ENCODE measurements at places on chromosomes 11 and 22.

DNA sequence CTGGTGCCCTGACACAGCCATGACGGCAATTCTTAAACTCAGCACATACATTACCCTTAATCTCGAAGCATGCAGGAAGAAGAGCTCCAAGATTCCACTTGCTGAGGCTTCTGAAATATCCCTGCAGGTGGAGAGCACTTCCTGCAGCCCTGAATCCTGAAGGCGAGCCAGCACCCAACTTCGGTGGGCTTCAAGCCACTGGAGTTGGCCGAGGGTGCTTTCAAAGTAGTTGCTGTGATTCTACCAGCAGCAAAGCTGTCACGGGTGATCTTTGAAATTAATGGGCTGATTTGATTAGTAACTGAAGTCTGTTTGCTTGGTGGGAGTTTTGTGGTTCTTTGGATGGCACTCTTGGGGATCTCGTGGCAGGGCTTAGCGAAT lies 9.0 kb upstream of the FTH1 start:
- DNase-seq = no peak

DNA sequence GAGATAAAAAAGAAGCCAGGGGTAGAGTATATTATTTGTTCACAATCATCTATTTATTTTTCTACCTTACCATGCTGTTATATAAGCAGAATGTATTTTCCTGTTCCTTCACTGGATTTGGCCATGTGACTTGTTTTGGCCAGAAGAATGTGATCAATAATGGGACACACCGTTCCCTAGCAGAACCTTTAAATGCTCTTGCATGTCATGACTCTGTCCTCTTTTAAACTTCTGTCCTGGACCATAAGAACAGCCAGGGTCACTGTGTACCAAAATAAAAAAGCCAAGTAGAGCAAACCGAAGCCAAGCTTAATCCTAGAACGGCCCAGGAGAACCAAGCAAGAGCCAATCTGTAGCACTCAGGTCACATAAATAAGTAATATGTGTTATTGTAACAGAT lies 1682.4 kb downstream of the LRRC4C start:
- DNase-seq = no peak

DNA sequence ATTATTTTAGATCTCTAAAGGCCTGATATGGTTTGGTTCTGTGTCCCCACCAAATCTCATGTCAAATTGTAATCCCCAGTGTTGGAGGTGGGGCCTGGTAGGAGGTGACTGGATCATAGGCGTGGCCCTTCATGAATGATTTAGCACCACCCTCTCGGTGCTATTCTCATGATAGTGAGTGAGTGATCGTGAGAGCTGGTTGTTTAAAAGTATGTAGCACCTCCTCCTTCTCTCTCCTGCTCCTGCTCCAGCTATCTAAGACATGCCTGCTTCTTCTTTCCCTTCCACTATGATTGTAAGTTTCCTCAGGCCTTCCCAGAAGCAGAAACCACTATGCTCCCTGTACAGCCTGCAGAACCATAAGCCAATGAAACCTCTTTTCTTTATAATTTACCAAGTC lies 114.1 kb downstream of the SERGEF start:
- no peak for DNase-seq

- no peak for DNase-seq
Observed at GRCh38 chr22:23246982-23247766, 66.9 kb downstream of the BCR start.

DNA sequence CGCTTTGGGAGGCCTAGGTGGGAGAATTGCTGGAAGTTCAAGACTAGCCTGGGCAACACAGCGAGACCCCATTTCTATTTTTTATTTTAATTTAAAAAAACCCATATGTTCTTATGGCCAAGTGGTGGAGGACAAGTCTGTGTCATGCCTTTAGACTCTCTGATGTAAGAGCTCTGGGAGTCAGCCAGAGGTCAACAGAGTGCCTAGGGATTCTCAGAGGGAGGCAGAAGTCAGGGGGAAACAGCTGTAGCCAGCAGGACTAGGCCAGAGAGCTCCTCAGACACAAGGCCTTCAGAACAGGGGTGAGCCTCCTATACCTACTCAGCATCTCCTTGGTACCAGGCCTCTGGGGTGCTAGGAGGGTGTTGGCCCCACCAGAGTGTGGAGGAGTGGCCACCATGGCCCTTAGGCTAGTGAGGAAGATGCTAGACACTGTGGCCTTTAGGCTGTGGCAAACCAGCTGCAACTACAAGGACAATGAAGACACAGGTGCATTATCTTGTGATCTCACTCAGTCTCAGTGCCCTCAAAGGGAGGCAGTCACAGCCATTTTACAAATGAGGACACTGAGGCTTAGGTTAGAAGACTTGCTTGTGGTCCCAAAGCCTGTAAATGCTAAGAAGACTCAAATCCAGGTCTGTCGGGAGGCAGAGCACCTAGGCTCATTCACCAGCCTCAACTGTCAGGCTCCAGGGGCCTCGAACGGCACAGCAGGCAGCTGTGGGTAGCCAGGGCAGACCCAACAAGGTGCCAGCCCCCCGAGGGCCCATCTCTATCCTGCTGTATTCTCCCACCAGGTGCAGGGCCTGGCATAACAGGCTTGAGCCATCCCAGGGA lies 5.0 kb downstream of the ZP1 start:
- DNase-seq = no peak

GRCh38 chr11:63826471-63827190 lies 12.3 kb upstream of the MARK2 start:
- DNase-seq = no peak

DNA sequence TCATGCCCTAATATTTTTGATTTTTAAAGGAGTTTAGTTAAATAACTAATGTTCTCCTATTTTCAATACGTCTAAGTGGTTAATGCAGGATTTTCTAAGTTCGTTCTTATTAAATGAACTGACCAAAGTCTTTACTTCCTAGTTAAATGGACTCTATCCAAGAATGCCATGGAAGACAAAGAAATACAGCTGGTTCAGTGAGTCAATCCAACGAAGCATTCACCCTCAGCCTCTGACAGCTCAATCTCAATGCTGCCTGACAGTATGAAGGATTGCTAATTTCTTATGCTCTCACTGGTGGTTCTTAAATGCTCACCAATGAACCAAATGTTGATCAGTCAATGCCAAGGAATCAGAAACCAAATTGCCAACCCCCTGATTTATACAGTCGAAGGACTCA lies 219.4 kb downstream of the CADM1 start:
- DNase-seq = no peak

- DNase-seq = no peak
Observed at GRCh38 chr11:94809251-94809650, 41.1 kb downstream of the AMOTL1 start.

GRCh38 chr11:128725630-128726319 lies 31.9 kb downstream of the FLI1 start:
- peak; percentile 86 for DNase-seq

DNA sequence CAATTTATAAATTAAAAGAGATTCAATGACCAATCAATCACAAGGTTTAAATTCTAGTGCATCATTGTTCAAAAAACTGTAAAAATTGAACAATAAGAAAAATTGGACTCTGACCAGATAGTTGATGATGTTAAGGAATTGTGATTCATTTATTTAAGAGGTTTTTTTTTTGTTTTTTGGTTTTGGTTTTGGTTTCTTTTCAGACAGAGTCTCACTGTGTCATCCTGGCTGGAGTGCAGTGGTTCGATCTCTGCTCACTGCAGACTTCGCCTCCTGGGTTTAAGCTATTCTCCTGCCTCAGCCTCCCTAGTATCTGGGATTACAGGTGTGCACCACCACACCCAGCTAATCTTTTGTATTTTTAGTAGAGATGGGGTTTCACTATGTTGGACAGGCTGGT lies 17.1 kb upstream of the EIF3M start:
- no peak for DNase-seq

GRCh38 chr22:20656516-20656901 lies 117.4 kb upstream of the SERPIND1 start:
- no peak for DNase-seq

DNA sequence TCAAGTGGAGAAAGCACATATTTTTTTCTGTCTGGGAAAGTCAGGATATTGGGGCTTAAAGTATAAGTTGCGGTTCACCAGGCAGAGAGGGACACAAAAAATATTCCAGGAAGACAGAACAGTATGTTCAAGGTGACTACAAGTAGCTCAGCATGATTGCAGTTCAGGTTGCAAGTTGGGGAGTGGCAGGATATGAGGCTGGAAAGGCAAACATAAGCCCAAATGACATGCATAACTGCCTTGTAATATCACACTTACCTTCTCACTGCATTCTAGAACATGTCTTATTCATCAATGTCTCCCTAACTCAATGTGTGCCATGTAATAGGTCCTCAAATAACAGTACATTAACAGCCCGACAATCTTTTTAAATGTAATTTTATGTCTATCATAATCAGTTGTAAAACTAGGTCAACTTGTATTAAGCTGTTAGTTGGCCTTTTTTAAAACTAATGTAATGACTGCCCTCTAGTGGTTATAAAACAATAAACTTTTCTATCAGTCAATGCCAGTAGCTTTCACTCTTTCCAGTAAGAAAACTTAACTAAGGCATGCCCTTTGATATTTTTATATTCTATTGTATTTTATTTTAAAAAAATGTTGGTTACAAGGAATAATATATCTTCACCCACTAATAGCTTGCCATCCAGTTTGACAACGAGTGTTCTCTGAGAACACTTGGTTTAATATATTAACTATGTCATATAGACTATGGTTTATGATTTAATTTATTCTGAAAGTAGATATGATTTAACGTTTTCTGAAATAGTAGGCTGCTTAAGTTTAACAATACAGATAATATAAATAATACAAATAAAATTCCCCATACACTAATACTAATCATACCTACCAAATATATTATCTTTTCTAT lies 39.4 kb upstream of the CFAP300 start:
- peak; percentile 34 for DNase-seq

GRCh38 chr11:33320016-33320813 lies 63.0 kb downstream of the HIPK3 start:
- no peak for DNase-seq

- no peak for DNase-seq
Observed at GRCh38 chr11:62575156-62575555, 1.5 kb upstream of the EEF1G start.

DNA sequence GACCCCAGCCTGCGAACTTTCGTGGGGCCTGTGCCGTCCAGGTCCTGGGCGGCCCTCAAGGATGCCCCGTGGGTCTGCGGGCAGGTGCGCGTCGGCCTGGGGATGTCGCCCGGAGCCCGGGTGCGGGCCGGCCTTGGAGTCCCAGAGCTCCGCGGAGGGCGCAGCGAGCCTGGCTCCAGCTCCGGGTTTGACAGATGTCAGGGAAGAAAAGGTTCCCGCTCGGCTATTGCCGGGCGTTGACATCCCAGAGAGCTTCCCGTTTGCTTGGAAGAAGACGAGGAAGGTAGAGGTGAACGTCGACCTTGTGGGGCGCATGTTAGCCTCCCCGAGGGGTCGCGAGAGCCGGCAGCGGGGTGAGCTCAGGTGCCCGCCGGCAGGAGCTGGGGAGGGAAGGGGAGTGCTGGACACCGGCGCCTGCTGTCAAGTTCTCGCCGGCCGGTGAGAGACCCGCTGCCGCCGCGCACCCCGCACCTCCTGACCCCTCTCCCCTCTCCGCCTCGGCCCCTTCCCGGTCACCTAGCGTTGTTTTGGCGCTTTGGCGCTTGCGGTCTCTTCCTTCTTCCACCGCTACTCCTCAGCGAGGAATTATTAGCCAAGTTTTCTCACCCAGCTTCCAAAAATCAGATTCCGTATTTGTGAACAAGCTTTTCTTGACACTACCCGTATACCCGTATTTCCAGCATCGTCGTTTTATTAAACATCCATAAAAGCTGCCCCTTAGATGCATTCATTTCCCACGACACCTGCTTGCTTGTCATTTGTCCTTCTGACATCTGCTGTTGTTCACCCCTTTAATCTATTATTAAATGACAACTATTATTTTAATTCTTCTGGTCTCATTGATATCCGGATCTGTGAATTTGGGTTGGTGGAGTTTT lies 1.3 kb downstream of the BMAL1 start:
- no peak for DNase-seq

- DNase-seq = peak; percentile 59
Observed at GRCh38 chr11:113947994-113948393, 26.9 kb upstream of the HTR3A start.

- DNase-seq = no peak
Observed at GRCh38 chr11:8315954-8316353, 52.3 kb upstream of the LMO1 start.

DNA sequence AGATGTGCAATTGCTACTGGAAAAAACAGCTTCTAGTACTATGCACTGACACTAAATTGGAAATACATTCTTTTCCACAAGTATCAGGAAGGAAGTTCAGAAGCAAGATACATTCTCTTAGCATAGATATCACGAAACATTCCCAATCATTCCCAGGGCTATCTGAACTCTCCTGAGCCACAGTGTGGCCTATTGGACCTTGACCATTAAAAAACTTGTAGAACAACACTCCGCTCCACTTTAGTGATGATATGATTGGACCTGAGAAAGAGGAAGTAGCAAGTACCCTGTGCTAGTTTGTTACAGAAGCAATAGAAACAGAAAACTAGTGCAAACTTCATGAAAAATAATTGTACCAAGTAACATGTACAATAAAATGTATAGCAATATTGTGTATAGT lies 11.4 kb upstream of the OR5AK2 start:
- no peak for DNase-seq

- DNase-seq = no peak
Observed at GRCh38 chr11:101456812-101457211, 127.0 kb downstream of the TRPC6 start.

All from naive B cell (primary cell).